ENCODE measurements at places on chromosomes 7 and 10. TPM values are rescaled to one million over a fixed set of nuclear protein-coding genes. Genes with fewer than 3 reads are reported as not detected.

CHN2 gene
- 10.4 TPM for total RNA-seq

NEUROD6 gene
- total RNA-seq, result not detected

PTEN gene
- total RNA-seq, result 54.5 TPM

ZMIZ1 gene
- total RNA-seq, result 36.0 TPM

IQUB gene
- total RNA-seq, result 0.15 TPM

GRCh38 chr7:145265180-145265579 is 429.3 kb upstream of the TPK1 start:
- no peaks in the 10 kb centered on the region for H3K4me1 ChIP-seq
- no peak overlapping the region for H3K4me3 ChIP-seq
- H3K27ac ChIP-seq, result no peak overlapping the region

- no peak for DNase-seq
- H3K27me3 ChIP-seq, result no peaks in the 10 kb centered on the region
- H3K4me1 ChIP-seq, result no peaks in the 10 kb centered on the region
Measured at GRCh38 chr7:83270407-83270806, 107.7 kb upstream of the PCLO start.

DNA sequence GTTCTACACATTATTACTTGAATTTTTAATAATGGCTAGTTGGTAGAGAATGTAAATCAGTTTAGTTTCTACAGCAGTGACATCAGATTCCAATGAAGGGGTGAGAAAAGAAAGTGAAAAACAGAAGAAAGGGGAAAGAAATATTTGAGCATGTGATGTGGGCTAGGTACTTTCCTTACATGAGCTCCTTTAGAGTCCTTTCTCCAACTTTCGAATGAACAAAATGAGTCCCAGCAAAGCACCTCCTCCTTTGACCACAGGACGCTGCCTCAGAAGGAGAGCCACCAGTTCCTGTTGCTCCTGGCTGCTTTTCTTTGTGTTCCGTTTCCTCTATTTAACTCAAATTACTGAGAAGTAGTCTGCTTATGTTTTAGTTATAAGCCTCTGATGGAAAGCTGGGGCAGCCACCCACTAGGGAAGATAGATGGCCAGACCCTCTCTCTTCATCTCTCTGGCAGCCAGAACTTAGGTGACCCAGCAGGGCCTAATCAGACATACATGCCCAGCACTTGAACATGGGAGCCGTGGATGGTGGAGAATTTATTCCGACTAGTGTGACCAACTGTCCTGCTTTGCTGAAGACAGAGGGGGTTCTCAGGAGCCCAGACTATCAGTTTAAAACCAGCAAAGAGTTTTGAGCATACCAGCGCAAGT is 82.4 kb upstream of the NME8 start:
- DNase-seq, result no peak
- no peak overlapping the region for H3K4me3 ChIP-seq
- no peaks in the 10 kb centered on the region for H3K27me3 ChIP-seq

DNA sequence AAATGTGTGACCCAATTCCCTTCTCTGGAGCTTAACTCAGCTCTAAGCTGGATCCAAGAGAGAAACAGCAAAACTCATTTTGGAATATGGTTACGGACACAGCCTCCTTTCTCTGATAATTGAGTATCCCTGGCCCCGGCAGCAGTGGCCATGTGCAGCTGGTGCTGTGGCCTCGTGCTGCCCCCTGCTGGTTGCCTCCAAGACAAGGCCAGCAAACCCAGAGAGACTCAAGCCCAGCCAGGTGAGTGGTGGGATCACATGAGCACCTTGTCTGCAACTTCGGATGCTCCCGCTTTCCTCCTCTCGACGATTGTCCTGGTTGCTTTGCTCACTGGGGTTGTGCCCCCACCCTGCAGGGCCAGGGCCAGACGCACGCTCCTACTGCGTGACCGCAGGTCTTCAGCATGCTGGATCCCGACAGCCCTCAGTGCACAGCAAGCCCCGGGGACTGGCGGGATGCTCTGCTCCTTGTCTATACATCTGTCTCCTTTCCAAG is 19.4 kb downstream of the SFTPD start:
- no peak overlapping the region for H3K4me3 ChIP-seq
- peak; percentile 63 for DNase-seq
- peaks cover 3% of the 10 kb centered on the region for H3K4me1 ChIP-seq
- no peaks in the 10 kb centered on the region for H3K36me3 ChIP-seq

DNA sequence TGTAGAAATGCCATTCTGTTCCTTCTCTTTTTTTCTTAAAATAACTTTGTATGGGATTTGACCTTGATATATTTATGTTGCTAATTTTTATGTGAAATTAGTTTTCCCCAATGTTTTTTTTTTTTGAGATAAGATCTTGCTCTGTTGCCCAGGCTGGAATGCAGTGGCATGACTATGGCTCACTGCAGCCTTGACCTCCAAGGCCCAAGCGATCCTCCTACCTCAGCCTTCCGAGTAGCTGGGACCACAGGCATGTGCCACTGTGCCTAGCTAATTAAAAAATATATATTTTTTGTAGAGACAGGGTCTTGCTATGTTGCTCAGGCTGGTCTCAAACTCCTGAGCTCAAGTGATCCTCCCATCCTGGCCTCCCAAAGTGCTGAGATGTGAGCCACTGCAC is 16.0 kb downstream of the VPS26A start:
- H3K36me3 ChIP-seq, result peaks cover 17% of the 10 kb centered on the region
- no peak for DNase-seq
- H3K27me3 ChIP-seq, result no peaks in the 10 kb centered on the region
- no peak overlapping the region for H3K4me3 ChIP-seq
- no peak overlapping the region for H3K27ac ChIP-seq
